ENCODE measurements at places on chromosomes 16 and 17.

DNA sequence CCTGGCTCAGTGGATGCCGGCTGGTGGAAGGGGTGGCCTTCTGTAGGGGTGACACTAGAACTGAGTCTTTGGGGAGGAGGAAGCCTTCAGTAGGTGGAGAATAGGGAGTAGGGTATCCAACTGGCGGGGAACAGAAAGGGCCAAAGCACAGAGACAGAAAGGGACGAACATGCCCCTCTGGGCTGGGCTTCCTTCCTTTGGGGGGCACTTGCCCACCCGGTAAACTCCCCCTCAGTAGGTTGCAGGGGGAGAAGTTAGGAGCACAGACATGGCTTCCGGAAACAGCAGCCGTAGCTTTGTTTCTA lies 774 bp downstream of the ENGASE start:
- no peak for DNase-seq

DNA sequence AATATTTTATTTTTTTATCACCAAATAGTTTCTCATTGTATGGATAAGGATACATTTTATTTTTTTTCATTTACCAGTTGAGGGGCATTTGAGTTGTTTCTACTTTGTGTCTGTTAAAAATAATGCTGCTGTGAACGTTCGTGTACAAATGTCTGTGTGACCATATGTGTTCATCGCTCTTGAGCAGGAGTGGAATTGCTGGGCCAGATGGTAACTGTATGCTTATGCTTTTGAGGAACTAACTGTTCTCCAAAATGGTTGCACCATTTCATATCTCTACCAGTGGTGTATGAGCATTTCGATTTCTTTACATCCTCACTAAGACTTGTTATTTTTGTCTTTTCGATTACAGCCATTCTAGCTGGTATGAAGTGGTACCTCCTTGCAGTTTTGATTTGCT lies 212.5 kb upstream of the N4BP1 start:
- DNase-seq = no peak

- DNase-seq = no peak
These were observed 12.4 kb upstream of the YWHAE start for GRCh38 chr17:1412185-1413110.

DNA sequence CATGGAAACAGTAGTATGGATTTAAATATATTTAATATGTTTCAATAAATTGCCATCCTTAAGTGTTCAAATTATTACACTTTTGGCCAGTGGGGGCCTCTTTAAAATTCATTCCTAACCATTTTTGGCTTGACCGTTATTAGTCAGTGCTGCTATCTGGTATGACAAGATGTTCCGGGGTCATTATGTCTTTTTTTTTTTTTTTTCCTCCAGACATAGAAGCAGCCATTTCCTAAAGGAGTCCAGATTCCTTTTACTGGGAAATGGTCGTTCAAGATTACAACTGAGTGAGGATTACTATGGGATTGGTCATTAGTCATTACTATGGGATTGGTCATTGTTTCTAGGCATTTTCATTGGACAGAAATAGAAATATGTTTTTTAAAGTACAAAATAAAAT lies 53.4 kb downstream of the NF1 start:
- no peak for DNase-seq

DNA sequence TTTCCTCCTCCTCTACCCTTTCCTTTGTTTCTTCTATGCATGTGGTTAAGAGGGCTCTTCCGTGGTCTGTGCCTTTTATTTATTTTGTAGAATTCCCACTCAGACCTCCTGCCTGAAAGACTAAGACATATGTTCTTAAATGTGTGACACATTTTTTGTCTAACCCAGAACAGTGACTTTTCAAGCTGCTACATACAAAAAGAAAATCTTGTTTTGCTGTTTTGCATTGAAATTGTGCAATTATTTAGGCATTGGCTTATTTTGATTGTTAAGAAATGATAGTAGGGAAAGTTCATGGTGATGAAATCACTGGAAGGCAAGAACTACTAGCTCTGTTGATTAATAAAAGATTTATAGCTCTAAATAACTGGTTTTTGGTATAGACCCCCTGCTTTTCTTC lies 76.8 kb downstream of the TUBD1 start:
- no peak for DNase-seq

DNA sequence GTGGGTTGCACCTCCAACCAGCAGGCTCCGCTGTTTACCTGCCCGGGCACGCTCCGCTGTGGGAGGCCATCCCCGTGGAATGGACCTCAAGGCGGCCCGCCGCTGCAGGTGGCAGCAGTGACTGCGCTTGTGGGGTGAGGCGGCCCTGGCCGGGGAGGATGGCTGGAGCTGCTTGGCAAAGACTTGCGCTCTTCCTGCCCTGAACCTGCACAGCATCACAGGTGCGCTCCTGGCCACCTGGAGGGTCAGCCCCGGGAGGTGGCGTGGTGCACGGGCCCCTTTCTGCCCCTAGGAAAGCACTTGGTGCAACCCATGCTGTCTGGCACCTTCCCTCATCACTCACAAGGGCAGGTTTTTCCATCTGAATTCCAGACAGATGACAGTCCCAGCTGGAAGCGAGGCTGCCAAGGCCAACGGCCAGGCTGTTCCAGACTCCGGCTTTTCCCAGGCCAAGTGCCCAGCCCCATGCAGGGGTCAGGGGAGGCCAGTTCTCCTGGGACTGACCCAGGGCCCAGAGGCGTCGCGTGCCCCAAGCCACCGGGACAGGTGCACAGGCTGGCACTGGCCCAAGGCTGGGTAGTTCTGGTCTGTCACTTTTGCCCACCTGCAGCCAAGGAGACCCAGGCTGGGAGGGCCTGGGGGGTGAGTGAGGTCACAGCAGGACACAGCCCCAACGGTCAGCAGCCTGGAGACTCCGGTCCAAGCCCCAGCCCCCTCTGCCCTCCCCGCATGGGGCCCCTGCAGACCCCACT lies 13.3 kb downstream of the UTS2R start:
- peak; percentile 84 for DNase-seq

- DNase-seq = peak; percentile 4
These were observed 1.4 kb downstream of the FBXO31 start for GRCh38 chr16:87382023-87382785.

GRCh38 chr17:546456-546855 lies 168.2 kb downstream of the VPS53 start:
- DNase-seq = no peak

DNA sequence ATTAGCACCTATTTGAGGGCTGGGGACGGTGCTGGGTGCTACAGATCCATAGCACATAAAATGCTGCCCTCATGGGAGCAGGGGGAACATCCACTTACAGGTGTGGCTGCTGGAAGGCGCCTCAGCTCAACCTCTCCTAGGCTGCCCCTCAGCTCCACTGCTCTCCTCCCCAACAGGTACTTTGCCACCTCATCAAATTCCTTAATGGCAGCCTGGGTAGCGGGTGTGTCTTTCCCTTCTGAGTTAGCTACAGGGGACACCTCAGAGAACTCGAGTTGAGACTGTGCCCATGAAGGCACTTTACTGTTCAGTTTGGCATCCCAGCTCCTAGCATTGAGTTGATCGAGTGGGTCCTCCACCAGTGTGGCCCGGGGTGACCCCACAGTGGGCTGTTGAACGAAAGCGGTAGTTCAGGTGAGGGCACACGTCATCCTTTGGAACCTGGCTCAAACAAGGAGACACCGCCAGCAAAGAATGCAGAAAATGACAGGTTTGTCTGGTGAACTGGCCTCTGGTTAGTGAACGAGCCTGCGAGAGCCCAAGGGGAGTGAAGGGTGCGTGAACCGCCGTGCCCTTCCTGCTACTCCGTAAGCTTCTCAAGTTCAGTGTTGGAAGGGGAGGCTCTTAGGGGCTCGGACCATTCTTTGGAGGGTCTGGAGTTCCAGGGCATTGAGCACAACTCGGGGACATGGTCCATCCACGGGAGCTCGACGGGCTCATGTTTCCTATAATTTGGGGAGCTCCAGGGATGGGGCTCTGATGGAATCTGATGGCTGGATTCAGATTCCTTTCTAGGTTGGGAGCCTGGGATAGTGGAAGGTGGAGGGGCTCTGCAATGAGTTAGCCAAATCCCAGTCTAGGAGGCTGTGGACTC lies 3.5 kb upstream of the CMIP start:
- no peak for DNase-seq

- no peak for DNase-seq
These were observed 11.9 kb downstream of the CEP20 start for GRCh38 chr16:15876503-15876902.

- DNase-seq = no peak
These were observed 981 bp upstream of the CEP131 start for GRCh38 chr17:81223762-81224130.

- peak; percentile 58 for DNase-seq
These were observed 6.0 kb upstream of the LPCAT2 start for GRCh38 chr16:55502801-55503366.

DNA sequence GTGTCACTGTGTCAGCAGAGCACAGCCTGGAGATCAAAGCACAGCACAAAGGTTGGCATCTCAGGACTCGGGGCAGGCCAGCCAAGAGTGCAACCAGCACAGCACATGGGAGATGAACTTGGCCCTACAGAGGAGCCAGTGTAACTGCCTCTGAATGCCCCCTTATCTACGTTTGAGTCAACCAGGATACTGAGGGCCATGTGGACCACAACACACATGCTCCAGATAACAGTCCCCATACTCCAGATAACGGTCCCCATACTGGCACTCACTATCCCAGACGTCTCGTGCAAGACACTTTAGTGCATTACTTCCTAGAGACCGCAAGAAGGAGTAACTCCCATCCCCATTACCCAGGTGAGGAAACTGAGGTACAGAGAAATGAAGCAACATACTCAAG lies 88.2 kb downstream of the XYLT1 start:
- no peak for DNase-seq

DNA sequence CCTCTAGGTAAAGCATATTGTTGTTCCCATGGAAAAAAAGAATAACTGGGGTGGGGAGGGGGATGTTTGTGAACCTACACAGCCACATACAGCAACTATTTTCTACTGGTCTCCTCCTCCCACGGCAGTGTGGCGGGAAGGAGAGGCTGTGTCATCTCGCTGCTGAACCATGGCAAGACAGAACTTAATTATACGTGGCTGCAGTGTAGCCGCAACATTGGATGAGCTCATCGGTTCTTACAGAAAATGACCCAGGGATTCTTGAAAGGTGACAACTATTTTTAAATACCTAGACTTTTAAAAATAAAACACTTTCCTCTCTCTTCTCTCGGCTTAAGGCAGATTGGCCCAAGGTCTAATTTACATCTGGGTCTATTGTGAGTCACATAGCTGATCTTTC lies 19.8 kb upstream of the TEKT3 start:
- no peak for DNase-seq

DNA sequence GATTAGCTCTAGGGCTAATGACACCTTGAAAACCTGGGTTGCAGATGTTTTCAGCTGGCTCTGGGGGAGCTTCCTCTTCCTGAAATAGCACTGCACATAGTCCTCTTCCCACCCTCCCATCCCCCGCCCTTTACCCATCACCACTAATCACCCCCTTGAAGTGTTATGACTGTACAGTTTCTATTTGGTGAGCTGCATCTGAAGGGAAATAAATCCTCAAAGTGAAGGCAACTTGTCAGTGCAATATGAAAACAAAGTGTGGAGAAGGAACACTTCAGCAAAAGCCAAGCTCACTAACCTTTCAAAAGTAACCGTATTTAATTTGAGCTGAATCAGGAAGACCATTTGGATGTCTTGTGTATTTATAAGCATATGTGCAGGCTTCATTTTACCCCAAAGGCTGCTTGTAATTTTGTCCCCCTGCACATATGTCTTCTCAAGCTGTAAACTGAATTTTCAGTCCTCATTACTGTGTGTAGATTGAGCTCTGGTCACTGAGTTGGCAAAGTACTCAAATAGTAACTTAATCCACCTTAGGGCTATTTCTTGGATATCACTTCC lies 44.1 kb upstream of the CA10 start:
- DNase-seq = no peak

DNA sequence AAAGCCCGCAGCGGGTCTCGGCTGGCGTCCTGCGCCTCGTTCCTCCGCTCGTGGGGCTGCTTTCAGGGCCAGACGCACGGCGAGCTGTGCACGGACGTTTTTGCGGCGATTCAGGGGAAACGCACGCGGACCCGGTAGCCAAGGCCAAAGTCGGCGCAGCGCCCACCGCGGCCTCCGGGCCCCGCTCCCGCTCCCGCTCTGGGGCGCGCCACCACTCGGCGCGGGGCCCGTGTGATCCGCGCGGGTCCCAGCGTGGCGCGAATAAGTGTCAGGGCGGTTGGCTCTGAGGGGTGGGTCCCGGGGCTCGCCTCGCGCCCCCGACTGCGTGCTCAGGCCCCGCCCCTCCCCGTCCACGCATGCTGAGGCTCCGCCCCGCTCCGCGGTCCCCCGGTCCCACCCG lies 694 bp upstream of the TBCD start:
- DNase-seq = no peak

- DNase-seq = no peak
These were observed 374.3 kb upstream of the XYLT1 start for GRCh38 chr16:17845031-17845430.

- no peak for DNase-seq
These were observed 67.8 kb downstream of the C16orf78 start for GRCh38 chr16:49441366-49441780.

DNA sequence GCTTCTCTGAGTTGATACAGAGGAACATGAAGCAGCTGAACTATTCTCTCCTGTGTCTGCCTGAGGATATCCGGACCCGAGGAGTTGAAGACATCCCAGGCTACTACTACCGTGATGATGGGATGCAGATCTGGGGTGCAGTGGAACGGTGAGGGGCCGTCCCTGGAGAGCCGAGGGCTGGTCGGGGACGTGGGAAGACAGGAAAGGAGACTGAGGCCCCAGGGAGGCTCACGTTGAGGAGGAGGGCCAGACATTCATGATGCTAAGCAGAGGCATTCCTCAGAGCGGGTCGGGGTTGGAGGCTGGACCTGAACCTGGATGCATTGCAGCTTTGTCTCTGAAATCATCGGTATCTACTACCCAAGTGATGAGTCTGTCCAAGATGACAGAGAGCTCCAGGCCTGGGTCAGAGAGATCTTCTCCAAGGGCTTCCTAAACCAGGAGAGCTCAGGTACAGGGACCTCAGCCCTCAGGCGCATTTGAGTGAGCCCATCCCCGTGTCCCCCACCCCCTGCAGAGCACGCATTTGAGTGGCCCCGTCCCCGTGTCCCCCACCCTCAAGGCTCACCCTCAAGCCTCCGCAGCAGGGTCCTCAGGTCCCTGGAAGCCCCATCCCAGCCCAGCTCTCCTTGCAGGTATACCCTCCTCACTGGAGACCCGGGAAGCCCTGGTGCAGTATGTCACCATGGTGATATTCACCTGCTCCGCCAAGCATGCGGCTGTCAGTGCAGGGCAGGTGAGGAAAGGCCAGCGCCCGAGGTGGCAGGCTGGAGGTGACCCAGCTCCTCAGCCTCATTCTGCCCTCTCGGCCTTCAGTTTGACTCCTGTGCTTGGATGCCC lies 8.3 kb downstream of the ALOX15B start:
- no peak for DNase-seq

DNA sequence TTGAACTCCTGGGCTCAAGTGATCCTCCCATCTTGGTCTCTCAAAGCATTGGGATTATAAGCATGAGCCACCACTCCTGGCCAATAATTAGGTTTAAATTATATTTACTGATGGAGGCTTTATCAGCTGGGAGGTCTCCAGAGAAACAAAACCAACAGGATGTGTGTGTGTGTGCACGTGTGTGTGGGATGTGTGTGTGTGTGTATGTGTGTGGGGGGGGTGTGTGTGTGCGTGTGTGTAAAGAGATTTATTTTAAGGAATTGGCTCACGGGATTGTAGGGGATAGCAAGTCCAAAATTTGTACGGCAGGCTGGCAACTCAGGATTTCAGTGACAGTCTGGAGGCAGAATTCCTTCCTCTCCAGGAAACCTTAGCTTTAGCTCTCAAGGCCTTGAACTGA lies 4.6 kb downstream of the MMP25 start:
- DNase-seq = no peak

GRCh38 chr16:71867939-71868338 lies 16.0 kb downstream of the ZNF821 start:
- no peak for DNase-seq
